H1 (cell line): ENCODE measurements at places on chromosomes 12 and 14.

- DNase-seq, result no peak
Observed at GRCh38 chr12:53232646-53233461, 845 bp upstream of the RARG start.

DNA sequence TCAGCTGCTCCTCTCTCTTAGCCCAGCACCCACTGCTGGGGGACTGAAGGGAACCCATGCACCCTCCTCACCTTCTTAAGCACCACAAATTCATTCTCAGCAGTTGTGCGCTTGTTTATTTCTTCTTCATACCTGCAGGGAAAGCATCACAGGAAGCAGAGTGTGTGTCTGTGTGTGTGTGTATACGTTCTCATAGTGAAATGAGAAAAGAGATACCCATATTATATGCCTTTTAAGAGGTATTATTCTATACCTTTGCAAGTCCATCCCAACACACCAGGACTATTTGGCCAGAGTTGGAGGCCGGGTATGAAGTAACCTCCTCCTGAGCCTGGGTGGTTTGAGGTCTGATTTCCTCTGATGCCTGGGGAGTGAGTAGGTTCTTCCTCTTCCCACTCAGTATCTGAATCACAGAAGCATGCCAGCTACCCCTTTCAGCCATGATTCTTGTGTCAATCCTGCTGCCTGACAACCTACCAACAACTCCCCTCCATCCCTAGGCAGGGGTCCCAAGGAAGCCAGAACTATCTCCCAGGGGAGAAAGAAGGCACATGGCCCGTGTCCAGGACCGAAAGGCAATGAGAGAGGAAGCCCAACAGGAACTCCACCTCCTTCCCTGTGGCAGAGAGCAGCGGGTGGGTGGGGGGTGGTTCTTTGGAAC is 3.0 kb downstream of the KRT73 start:
- no peak for DNase-seq

DNA sequence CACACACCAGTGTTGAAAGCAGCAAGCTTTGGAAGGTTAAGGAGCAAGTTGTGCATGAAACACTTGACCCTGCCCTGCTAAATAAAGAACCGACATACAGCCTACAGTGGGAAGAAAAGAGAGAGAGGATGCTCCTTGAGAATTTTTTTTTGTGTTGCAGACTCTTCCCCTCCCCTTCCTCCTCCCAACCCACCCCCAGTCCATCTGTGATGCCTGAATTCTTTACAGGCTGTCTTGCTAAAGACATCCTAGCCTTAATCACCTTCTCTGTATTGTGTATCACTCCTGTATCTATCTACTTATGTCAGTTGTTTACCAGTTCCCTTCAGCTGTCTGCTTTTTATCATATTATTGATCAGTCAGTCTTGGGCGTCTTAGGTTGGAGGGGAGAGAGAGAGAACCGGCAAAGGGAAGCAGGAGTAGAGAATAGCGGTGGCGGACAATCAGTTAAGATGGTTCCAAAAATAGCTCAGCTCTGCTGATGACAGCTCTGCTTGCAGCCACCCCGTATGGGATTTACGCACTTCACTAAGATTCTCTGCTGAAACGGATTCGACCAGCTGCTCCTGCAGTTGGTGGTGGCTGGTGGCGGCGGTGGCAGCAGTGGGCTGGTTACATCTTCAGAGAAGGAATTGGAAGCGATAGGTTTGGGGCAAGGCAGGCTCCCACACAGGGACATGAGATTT is 664.7 kb downstream of the NRXN3 start:
- DNase-seq, result no peak

- DNase-seq, result no peak
Observed at GRCh38 chr14:106511006-106511799, 984.8 kb downstream of the TMEM121 start.

DNA sequence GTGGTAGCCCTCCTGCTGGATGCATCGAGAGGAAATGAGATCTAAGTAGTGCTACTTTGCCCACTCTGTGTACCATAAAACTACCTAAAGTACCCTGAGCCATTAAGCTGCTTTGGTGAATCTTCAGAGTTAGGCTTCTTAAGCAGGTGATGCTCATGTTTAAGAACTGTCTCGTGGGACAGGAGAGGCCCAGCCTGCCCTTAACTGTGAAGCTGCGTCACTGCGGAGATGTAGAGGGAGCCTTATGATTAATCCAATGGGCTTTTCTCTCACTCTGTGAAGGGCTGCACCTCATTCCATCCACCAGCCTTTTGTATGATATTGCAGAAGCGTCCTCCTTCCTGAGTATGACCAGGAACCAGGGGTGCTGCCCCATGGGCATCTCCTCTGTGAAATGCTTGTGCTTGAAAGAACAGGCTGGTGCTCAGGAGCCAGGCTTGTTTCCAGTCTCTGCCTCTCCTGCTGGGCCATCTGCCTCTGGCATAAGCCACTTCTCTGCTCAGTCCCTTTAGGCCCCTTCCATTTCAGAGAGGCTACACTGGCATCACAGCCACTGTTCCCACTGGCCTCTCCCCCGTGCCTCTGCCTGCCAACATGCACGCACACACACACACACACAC is 6.8 kb upstream of the CCDC177 start:
- no peak for DNase-seq

- DNase-seq, result no peak
Observed at GRCh38 chr12:48946205-48946604, 11.1 kb downstream of the ARF3 start.

GRCh38 chr12:129791396-129791795 is 112.4 kb downstream of the TMEM132D start:
- DNase-seq, result no peak

DNA sequence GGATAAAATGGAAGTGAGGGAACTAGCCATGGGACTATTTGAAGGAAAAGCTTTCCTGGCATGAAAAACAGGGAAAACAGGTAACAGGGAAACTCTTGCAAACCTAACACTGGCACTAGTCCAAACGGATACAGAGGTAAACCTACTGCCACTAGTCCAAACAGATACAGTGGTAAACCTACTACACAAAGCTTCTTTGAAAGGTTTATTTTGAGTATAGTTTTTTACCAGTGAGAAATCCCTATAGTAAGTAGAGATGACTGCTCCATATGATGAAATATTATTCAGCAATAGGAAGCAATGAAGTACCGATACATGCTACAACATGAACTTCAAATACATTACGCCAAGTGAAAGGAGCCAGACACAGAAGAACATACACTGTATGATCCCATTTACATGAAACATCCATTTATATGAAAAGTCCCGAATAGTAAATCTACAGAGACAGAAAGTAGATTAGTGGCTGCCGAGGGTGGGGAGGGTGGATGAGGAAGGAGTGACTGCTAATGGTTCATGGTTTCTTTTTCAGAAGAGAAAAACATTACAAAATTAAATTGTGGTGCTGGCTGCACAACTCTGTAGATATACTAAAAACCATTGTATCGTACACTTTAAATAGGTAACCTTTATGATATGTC is 25.5 kb downstream of the SPTLC2 start:
- DNase-seq, result no peak

DNA sequence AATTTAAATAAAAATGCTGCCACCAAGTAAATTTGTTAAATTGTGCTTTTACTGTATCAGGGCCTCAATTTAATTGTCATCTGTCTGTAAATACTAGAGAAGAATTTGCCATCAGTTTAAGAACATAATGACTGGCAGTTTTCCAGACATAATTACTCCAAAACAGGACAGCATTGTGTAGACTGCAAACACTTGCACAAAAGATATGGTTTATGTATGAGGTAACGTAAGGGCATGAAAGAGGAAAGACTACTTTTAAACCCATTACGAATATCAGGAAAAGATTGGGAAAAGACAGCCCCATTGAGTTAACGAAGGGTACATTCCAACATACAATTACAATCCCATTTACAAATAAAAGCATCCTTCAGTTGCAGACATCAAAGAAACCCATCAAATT is 59.8 kb upstream of the KRR1 start:
- no peak for DNase-seq

DNA sequence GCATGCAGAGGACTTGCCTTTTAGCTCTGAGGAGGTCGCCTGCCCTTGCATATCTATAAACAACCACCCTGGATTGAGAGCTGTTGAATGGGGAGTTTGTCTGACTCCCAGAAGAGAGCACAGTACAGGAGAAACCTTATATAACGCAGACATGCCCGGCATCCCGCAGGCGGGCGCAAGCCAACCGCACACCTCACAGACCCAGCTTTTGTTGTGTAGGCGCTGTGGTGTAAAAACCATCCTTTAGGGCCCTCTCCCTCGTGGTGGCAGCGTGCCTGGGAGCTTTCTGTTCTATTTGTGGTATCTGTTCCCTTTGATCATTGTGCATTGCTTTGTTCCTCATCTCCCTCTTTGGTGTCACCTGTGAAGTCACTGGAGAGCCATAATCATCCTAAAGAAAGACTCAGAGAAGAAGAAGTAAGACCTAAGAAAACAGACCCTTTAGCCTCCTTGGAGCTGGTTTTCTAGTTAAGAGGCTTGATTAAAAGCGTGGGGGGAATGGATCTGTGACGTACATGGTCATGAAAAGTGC is 77.7 kb downstream of the ETV6 start:
- no peak for DNase-seq

DNA sequence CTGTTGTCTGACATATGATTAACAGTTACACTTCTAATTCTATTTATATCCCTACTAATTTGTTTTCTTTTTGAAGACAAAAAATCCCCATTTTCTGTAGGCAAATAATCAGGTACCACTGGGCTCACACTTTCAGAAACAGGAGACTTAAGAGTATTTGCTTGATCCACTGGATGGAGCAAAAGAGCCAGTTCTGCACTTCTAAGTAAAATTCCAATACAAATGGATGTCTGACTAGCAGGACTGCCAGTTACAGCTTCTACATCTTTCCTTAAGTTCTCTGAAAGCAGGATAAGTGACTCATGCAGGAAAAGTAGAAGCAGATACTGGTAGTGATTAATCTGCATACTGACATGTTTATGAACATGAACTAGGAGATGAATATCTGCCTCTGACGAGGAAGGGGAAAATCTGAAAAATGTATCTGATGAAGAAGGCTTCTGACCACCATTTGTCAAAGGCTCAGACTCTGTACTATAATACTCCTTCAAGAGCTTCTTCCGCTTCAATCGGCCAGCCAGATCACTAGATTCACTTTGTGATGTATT is 73.8 kb upstream of the ANKS1B start:
- no peak for DNase-seq

GRCh38 chr12:75900781-75901254 is 130.8 kb downstream of the PHLDA1 start:
- no peak for DNase-seq

DNA sequence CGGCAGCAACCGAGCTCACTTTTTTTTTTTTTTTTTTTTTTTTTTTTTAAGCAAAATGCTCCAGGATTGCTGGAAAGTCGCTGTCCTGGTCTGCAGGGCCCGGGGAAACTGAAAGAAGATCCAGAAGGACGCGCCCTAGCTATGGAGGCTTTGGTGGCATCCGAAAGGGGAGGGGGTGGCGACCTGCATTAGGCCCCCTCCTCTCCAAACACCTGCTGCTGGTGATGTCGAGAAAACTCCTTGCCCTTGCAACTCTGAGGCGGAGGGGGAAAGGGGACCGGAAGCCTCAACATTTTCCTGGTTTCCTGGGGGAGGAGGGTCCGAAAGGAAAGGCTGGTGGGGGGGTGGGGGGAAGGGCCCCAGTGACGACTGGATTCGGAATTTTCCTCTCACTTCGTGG is 421.1 kb downstream of the VRK1 start:
- DNase-seq, result no peak

DNA sequence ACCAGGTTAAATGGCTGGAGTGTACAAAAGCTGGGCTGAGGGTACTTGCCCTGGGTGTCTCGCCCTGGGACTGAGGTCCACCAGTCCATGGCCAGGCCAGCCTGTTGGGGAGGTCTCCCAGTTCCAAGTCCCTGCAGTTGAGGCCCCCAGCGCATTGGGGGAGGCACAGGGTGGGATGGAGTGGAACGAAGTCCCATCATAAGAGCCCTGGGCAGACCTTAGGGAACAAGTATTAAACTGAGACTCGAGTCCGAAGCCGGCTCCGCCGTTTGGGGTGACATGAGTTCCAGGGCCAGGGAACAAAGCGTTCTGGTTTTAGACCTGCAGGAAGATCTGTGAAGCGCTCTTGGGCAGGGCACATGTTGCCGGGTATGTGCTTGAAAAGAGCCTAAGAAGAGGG is 84.7 kb downstream of the ALG10 start:
- DNase-seq, result no peak

- DNase-seq, result no peak
Observed at GRCh38 chr12:39033782-39034181, 128.4 kb upstream of the CPNE8 start.

DNA sequence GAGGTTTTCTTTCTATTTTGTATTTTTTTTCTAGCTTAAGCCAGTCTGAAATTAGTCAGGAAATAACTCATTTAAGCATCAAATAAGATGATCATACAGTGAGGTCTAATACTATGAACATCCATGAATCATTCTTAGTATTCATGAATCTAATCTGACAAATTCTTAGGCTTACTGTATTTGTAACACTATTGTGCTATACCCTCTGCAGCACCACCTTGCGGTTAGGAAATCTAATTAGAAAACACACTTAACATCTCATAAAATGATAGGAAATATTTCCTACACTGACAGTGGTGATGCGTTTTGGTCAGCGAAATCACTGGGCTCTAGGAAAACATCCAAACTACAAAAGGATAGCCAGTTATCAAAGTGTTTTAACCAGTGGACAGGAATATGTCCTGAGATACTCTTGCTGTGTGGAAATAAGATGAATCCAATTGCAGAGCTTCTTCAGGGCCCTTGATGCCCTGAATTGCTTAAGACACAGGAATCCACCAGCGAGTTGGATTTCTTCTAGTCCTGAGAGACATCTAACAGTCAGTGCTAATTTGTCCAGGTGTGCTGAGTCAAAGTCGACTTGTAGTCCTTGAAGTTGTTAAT is 109.3 kb upstream of the MYF6 start:
- no peak for DNase-seq
